Activated naive CD8-positive, alpha-beta T cell treated with anti-CD3 and anti-CD28 coated beads for 36 hours (primary cell): ENCODE measurements at places on chromosomes 16 and 17. TPM values are rescaled to one million over a fixed set of nuclear protein-coding genes. Genes with fewer than 3 reads are reported as not detected.

KCNH4 gene
- total RNA-seq = 0.39 TPM

MED31 gene
- total RNA-seq = 20.1 TPM

DNA sequence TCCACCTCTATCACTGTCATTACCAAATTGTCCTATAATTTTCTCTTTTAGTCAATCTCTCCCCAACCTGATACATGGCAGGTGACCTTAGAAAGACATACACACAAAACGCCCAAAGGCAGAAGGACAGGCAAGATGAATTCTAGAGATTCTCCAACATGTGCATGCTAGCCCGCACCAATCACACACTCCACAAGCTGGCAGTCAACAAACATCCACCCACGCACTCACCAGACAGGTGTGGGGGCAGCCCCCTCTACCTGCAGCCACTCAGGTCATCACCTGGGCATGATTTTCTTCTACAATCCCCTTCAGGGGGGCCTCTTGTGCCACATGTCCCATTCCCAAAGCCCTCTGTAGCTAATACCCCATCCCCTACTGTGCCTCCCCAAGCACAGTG is 9.5 kb downstream of the MPP2 start:
- no peak overlapping the region for H3K4me3 ChIP-seq
- H3K27ac ChIP-seq = no peak overlapping the region
- peaks cover 8% of the 10 kb centered on the region for H3K27me3 ChIP-seq
- peaks cover 8% of the 10 kb centered on the region for H3K4me1 ChIP-seq
- H3K36me3 ChIP-seq = no peaks in the 10 kb centered on the region
- DNase-seq = no peak

- peak overlapping the region; percentile 92 for H3K4me3 ChIP-seq
- peaks cover 47% of the 10 kb centered on the region for H3K36me3 ChIP-seq
- peak overlapping the region; percentile 100 for H3K27ac ChIP-seq
- peaks cover 41% of the 10 kb centered on the region for H3K4me1 ChIP-seq
- H3K27me3 ChIP-seq = no peaks in the 10 kb centered on the region
These were observed 1.2 kb downstream of the STAT3 start for GRCh38 chr17:42386777-42387657.

ZNF385C gene
- 0.92 TPM for total RNA-seq
